ENCODE measurements at places on chromosomes 13 and 19. TPM values are rescaled to one million over a fixed set of nuclear protein-coding genes. Genes with fewer than 3 reads are reported as not detected.

DNA sequence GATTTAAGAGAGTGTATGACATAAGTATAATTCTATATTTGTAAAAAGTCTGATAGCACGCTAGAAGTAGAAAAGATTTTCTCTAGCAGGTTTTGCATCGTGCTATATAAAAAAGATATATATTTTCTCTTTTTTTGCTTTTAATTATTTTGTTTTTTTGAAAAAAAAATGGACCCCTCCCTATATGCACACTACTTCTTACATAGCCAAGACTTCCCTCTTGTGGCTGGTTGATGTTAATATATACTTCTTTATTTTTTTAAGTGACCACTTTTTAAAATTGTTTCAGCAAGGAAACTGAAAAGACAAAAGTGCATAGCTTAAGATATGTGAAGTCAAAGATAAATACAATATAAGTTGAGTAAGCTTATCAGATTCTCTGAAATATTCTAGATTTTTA is 1202.8 kb downstream of the DIAPH3 start:
- no peaks in the 10 kb centered on the region for H3K27me3 ChIP-seq
- H3K27ac ChIP-seq, result no peak overlapping the region
- no peaks in the 10 kb centered on the region for H3K4me1 ChIP-seq
- H3K4me3 ChIP-seq, result no peak overlapping the region
- no peaks in the 10 kb centered on the region for H3K36me3 ChIP-seq
- no peak for DNase-seq

DNA sequence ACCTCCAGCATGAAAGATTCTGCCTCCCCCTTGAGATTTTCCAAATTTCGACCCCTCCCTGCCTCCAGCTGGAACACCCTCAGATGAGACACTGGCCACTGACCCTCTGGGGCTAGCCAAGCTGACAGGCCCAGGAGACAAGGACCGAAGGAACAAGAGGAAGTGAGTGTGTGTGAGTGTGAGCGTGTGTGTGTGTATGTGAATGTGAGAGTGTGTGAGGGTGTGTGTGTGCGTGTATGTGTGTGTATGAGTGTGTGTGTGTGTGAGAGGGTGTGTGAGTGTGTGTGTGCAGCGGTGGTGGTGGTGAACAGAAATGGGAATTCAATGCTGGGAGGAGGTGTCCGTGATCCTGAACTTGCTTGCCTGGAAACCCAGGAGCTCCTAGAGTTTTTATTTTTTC is 13.8 kb downstream of the HRC start:
- no peak overlapping the region for H3K27ac ChIP-seq
- H3K36me3 ChIP-seq, result peaks cover 1% of the 10 kb centered on the region
- H3K27me3 ChIP-seq, result peaks cover 30% of the 10 kb centered on the region
- peaks cover 17% of the 10 kb centered on the region for H3K4me1 ChIP-seq
- H3K4me3 ChIP-seq, result no peak overlapping the region
- DNase-seq, result no peak

Gene IGFL2
- total RNA-seq, result not detected

GRCh38 chr19:51124729-51125128 is at the start of gene SIGLEC9:
Gene SIGLEC9 (plus strand): TSS chr19:51124906. CDS start chr19:51124975, 69 bp downstream.
- no peaks in the 10 kb centered on the region for H3K36me3 ChIP-seq
- peak within 1 kb of the TSS; percentile 84 for H3K27ac ChIP-seq
- no peak for DNase-seq
- peak within 1 kb of the TSS; percentile 65 for H3K4me3 ChIP-seq

- H3K4me1 ChIP-seq, result peaks cover 9% of the 10 kb centered on the region
- DNase-seq, result no peak
- no peaks in the 10 kb centered on the region for H3K27me3 ChIP-seq
- H3K4me3 ChIP-seq, result no peak overlapping the region
- H3K27ac ChIP-seq, result no peak overlapping the region
- no peaks in the 10 kb centered on the region for H3K36me3 ChIP-seq
Measured at GRCh38 chr19:46972311-46972710, 47.3 kb upstream of the NPAS1 start.

DNA sequence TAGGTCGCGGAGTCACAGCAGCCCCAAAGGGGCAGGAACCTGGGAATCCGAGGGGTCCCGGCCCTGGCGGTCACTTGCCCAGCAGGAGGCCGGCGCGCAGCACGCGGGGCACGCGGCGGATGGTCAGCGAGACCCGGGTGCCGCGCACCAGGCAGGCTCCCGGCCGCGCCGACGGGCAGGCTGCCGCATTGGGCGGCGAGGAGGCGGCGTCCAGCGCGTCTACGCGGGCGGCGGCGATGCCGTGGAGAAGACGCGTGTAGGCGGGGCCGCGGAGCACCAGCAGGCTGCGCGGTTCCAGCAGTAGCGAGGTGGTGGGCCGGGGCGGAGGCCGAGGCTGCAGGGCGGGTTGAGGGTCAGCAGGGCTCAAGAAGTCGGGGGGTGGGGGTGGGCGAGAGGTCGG is 607 bp upstream of the SYNE4 start:
- H3K4me3 ChIP-seq, result peak overlapping the region; percentile 61
- peaks cover 11% of the 10 kb centered on the region for H3K36me3 ChIP-seq
- DNase-seq, result peak; percentile 70
- peaks cover 18% of the 10 kb centered on the region for H3K4me1 ChIP-seq
- no peaks in the 10 kb centered on the region for H3K27me3 ChIP-seq

Gene UPF3A
- total RNA-seq, result 42.9 TPM

- no peak overlapping the region for H3K27ac ChIP-seq
- H3K36me3 ChIP-seq, result no peaks in the 10 kb centered on the region
- H3K27me3 ChIP-seq, result peaks cover 7% of the 10 kb centered on the region
- DNase-seq, result no peak
Measured at GRCh38 chr13:34672631-34673030, 269.4 kb upstream of the NBEA start.
